ENCODE measurements at places on chromosomes 11 and 22.

GRCh38 chr22:32802237-32802765 is 796 bp downstream of the TIMP3 start:
- peaks cover 5% of the 10 kb centered on the region for H3K36me3 ChIP-seq
- H3K4me3 ChIP-seq, result peak overlapping the region; percentile 66
- no peak overlapping the region for H3K27ac ChIP-seq
- peaks cover 81% of the 10 kb centered on the region for H3K27me3 ChIP-seq
- no peak for DNase-seq
- peaks cover 30% of the 10 kb centered on the region for H3K4me1 ChIP-seq

DNA sequence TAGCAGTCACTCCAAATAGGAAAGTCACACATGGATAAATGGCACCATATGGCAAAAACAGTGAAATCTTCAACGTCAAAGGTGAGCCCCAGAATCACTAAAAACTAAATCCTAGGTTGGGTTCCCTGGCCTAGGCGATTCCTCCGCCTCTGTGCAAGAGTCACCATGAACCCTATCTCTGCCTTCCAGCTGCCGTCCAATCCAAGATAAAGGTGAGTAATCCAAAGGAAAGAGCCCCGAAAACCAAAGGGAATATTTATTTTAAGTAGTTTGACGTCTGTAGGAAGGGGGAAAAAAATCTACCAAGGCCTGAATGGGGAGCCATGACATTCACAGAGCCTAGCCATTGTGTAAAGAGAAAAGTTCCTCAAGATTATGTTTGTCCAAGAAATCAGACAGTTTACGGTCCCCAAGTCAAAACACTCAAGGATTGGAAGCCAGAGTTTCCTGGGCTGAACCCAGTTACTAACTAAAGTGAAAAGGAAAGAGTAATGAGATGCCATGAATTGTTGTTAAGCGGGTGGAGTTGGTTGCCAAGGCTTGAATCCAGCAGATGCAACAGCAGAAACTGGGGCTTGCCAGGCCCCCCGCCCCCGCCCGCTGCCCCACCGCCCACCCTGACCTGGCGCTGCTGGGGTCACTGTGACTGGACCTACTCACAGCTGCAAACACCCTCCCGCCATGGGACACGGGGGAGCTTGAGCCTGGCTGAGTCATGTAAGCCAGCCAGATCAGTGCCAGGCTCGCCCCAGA is 39.7 kb upstream of the ETS1 start:
- peak overlapping the region; percentile 88 for H3K4me3 ChIP-seq
- H3K27me3 ChIP-seq, result no peaks in the 10 kb centered on the region
- DNase-seq, result no peak
- peaks cover 98% of the 10 kb centered on the region for H3K4me1 ChIP-seq
- no peaks in the 10 kb centered on the region for H3K36me3 ChIP-seq

DNA sequence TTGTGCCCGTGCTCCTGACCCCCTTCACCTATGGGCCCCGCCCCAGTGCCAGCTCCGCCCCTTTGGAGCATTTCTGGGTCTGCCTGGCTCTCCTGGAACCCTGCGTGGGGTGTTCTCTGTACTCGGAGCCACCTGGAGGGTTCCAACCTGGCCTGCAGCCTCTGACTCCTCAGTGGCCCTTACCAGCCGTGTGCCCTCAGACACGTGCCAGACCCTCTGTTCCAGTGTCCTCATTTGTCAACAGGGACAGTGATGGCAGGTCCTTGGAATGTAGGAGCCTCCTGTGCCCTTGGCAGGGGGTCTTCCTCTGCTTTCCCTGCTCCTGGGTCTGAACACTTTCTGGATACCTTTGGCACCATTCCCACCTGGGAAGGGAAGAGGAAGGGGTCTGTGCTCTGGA is 96.4 kb downstream of the CACNA1I start:
- no peak overlapping the region for H3K27ac ChIP-seq
- H3K4me1 ChIP-seq, result peaks cover 18% of the 10 kb centered on the region

DNA sequence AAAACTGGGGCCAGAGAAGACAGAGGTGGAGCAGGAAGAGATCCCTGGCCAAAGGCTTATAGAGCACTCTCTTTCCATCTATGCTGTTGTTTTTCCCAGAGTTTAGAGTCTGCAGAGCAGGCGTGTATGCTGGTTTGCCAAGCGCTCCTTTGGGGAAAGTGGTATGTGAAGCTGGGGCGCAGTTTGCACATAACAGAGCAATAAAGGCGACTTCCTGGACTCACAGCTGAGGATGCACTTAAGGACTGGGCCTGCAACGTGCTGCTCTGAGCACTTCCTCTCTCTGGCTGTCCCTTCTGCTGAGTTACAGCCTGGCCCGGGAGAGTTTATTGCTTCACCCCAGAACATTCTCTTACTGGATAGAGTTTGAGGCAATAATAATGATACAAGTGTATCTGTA is 41.7 kb downstream of the THAP12 start:
- H3K36me3 ChIP-seq, result peaks cover 15% of the 10 kb centered on the region
- no peaks in the 10 kb centered on the region for H3K4me1 ChIP-seq
- no peak for DNase-seq
- H3K27me3 ChIP-seq, result no peaks in the 10 kb centered on the region

DNA sequence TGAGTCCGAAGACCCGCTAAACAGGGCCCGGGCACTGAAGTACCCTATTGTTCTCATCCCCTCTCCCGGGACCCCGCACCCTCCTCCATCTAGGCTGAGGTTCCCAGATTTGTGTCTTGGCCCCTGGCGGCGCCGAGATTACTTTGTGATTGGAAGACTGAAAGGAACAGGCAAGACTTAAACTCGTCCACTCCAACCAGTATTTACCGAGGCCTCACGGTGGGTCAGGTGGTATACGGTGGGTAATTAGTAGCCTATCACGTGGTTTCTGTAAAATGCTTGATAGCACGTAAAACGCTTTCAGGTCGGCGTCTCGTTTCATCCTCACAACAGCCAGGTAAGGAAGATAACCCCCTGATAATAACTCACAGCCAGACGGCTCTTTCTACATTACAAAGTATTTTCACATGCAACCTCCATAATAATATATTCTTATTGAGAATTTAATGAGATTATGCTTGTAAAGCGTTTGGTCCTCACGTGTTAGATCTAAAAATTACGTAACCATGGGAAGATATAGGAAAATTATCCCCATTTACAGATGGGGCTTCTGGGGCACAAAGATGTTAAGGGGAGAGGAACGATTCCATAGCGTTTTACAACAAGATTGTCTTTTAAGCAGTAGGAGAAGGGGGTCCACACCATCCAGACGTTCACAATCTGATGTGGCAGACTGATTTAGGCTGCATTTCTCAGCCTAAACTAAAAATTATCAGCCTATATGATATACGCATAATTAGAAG is 642 bp upstream of the PIK3C2A start:
- H3K27me3 ChIP-seq, result no peaks in the 10 kb centered on the region
- DNase-seq, result peak; percentile 72
- H3K4me3 ChIP-seq, result peak overlapping the region; percentile 99
- H3K36me3 ChIP-seq, result no peaks in the 10 kb centered on the region
- peaks cover 52% of the 10 kb centered on the region for H3K4me1 ChIP-seq

- H3K36me3 ChIP-seq, result no peaks in the 10 kb centered on the region
- peaks cover 27% of the 10 kb centered on the region for H3K27me3 ChIP-seq
- DNase-seq, result no peak
- no peak overlapping the region for H3K27ac ChIP-seq
Observed at GRCh38 chr22:27438271-27438980, 363.1 kb downstream of the MN1 start.

Measured in naive B cell (primary cell).